ENCODE measurements at places on chromosomes 2 and 18.

GRCh38 chr2:206739271-206739670 is 21.1 kb upstream of the DYTN start:
- no peak for DNase-seq

- DNase-seq, result no peak
Observed at GRCh38 chr18:3246635-3247239, 864 bp upstream of the MYL12A start.

DNA sequence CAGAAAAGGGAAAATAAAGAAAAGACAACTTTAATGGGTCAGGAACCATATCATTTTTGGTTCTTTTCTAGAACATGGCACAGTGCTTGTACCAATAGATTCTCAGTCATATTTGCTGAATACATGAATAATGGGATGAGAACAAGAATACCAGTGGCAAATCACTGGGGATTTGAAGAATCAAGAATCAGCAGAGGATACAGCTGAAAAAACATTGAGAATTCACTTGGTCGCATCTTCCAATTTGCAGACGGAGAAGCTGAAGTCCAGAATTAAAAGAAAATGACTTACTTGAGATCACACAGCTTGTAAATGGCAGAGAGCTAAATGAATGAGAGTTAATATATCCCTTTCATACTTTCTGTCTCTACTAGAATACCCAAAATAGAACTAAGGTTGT is 362.2 kb downstream of the RAD51AP2 start:
- DNase-seq, result no peak

DNA sequence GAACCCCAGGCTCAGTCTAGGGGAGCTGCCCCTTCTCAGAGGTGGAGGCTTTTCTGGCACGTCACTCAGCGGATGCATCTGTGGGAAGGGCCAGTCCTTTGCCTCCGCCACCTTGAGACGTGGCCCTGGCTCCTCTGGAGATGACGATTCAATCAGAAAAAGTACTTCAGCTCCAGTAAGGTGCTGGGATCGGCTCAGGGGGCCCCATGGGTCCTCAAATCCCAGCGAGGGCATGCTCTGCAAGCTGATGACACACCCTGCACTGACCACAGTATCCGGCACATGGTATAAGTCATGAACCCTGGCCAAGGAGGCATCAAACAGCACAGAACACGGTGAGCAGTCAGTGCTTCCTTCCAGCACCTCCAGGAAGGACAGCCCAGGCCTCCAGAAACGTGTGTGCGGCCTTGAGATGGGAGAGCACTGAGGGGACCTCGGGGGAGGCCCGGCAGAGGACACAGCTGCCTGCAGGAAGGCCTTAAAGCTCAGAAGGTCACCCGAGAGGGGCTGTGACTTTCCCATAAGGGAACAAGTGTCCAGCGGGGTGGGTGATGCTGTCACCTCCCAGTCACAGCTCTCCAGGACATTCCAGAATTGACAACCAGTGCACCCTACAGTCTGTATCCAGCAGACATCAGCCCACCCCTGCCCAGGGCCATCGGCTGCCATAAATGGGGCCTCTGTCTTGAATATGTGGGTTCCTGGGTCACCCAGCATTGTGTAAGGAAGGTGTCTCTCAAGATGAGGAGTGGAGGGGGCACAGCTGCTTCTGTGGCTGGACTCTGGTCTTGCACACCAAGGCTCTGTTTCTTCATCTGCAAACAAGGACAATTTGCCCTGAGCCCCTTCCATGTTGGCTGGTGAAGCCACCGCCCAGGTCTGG is 205.8 kb downstream of the NDUFA10 start:
- no peak for DNase-seq

Measured in GM13976 (cell line).